CD4-positive, alpha-beta T cell treated with Interleukin-4 for 4 hours (primary cell): ENCODE measurements at places on chromosomes 5 and 9.

GRCh38 chr5:60178101-60178500, 284.6 kb upstream of the PDE4D start:
- DNase-seq, result no peak

DNA sequence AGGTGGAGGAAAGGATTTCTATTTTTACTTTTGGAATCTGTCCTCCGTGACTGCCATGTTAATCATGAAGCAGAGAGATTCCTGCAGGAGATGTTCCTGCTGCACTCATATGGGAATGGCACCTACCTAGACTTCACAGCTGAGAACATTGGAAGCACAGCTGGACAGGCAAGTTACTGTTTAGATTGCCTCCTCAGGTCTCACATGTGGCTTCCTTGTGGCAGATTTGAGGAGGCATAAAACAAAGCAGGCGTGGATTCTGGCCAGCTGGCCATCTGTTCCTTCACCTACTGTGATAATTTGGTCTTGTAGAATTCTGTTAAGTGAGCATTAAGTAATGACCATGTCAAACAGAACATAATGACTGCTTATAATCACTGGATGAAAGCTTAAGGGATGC, 193.4 kb downstream of the EDIL3 start:
- no peak for DNase-seq

- no peak for DNase-seq
Observed at GRCh38 chr9:13064676-13065075, 214.8 kb downstream of the MPDZ start.

- DNase-seq, result no peak
Observed at GRCh38 chr5:31385774-31386537, 145.9 kb downstream of the DROSHA start.
